ENCODE measurements at places on chromosomes 4 and X. TPM values are rescaled to one million over a fixed set of nuclear protein-coding genes. Genes with fewer than 3 reads are reported as not detected.

SMIM14 gene
- total RNA-seq: 53.8 TPM

SMIM31 gene
- not detected for total RNA-seq

CFAP99 gene
- total RNA-seq: not detected

OPRPN gene
- total RNA-seq: not detected

CT45A10 gene
- total RNA-seq: not detected

CCSER1 gene
- 7.4 TPM for total RNA-seq

DNA sequence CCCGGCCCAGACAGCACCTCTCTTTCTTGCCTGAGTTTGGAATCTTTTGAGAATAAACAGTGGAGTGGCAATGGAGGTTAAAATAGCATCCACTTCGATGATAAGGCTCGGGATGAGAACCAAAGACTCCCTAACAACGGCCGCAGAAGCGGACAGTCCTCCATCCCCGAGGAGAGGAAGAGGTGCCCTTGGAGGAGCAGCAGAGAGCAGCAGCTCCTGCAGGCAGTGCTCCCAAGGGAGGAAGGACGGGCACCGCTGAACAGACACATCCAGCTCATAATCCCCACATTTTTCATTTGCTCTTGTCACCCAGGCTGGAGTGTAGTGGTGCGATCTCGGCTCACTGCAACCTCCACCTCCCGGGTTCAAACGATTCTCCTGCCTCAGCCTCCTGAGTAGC lies 61.3 kb downstream of the DCTD start:
- no peak for DNase-seq

DNA sequence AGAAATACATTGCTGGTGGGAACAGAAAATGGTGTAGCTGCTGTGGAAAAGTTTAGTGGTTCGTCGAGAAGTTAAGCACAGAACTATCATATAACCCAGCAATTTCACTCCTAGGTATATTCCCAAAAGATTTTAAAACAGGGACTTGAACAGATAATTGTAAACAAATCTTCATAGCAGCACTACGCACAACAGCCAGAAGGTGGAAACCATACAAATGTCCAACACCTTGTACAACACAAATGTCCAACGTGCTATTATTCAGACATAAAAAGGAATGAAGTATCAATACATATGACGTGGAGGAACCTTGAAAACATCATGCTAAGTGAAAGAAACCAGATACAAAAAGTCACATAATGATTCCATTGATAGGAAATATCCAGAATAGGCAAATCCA lies 37.9 kb downstream of the CUL4B start:
- DNase-seq: no peak

GRCh38 chr4:74499986-74500781 lies 55.2 kb downstream of the AREG start:
- DNase-seq: no peak

CXCL6 gene
- not detected for total RNA-seq

GRCh38 chr4:151599863-151600262 lies 160.9 kb downstream of the GATB start:
- no peak for DNase-seq

DNA sequence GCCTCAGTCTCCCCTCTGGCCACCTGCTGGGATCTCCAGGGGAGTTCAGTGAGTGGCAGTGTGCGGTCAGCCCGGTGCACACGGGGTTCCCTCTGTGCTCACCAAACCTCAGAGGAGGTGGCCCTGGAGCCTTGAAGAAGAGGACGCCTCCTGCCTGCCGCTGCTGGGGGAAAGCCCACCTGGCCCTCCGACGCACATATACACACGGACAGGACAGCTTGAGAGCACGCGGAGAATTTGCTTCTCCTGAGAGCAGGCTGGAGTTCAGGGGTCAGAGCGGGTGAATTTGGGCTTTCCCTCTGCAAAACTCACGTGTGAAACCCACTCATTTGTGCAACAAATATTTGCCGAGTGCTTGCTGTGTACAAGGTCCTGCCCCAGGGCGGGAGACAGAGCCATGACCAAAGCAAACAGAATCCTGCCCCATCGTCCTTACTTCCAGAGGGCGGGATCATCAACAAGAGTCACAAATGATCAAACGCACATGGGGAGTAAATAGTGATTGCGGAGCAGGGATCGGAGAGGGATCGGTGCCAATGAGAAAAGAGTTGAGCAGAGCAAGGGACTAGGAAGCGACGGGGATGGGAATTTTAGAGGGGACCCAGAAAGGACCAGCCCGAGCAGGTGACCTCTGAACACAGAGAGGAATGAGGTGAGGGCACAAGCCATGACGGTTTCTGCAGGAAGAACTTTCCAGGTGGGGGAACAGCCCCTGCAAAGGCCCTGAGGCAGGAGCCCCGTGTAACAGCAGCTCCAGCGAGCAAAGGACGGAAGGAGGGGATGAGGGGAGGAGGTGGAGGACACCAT lies 17.6 kb downstream of the BLOC1S4 start:
- DNase-seq: no peak

DNA sequence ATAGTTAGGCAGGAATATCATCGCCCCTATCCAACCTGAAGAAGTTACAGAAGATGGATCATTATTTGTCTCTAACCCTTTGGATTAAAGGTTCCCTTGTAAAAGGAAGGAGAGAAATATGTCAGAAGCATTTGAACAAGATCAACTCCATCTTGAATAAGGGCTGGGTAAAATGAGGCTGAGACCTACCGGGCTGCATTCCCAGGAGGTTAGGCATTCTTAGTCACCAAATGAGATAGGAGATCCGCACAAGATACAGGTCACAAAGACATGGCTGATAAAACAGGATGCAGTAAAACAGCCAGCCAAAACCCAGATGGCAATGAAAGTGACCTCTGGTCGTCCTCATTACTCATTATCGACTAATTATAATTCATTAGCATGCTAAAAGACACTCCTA lies 148.9 kb downstream of the GALNTL6 start:
- no peak for DNase-seq

DNA sequence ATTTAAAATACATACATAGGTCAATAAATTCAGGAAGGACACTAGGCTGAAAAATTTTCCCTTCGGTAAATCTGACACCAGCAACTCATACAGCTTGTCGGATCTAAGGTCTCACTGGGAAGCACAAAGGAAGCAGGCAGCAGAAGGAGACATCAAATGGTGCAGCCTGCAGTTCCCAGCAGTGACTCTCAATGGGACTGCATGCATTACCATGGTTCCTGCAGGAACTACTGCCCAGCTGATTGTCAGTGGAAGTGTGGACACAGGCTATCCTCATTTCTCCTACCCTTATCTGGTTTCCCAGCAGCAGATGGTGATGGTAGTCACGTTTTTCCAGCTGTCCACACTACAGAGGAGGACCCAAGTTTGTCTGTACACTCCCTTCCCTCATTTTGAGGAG lies 113.3 kb downstream of the PPP1R2C start:
- DNase-seq: no peak

TMEM156 gene
- total RNA-seq: 1.2 TPM

PNCK gene
- total RNA-seq: 0.72 TPM

CISD2 gene
- 24.7 TPM for total RNA-seq

CT45A1 gene
- not detected for total RNA-seq

DNA sequence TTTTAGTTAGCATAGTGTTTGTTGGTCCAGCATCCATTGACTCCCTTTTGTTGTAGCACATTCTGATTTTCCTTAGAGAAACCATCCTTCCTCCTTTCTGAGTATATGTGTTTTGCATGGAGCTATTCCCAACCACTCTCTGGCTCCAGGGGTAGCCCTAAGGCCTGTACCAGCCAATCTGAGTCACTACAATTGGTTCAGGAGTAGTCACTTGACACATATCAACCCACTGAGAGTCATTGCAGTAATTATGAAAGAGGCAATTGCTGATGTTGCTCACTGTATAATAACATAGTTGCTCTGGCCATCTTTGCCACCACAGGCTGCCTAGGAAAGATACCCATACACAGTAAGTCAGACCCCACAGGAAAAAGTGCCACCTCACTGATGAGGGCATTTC lies 71.2 kb upstream of the GRID2 start:
- no peak for DNase-seq

DNA sequence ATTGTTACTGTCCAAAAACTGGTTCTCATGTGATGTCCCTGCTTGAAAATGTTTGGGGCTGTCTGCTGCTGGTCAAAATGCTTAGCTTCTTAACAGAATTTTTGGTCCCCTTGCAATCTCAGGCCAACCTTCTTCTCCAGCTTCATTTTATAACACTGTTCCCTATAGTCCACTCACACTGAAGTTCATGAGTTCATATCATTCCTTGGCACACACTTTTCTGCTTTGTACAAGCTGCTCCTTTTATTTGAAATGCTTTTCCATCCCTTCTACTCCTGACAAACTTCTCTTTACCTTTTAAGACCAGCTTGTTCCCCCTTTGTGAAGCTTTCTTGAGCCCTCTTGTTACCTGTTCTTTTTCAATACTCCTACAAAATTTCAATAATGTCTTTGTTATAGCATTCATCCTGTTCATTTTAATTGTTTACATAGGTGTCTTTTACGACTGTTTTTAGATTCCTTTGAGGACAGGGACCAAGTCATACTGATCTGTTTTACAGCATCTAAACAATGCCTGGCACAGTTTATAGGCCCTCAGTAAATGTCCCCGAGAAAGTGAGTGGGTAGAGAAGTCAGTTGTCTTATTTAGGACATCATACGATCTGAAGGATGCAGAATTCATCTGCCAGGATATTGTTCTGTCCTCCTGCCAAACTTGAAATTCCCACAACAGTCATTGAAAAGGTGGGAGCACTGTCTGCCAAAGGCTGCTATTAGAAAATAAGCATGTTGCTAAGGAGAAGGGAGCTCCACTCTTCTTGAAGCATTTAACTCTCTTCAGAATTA lies 134.4 kb upstream of the BMPR1B start:
- DNase-seq: no peak

DNA sequence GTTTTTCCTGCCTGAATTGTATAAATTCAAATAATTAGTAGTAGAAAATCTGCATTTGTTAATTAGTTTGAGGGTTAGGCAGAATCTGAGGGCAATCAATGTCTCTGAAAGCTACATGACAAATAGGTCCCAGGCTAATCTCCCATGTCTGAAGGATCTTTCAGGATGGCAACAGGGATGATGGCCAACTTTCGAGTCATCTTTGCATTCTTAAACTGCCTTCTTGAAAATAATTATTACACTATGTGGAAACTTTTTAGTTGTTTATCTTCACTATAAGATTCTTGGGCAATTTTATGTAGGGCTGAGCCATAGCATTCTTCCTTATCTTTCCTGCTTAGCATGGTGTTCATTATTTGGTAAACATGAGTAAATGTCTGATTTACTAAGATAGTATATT lies 490.3 kb upstream of the EPHA5 start:
- no peak for DNase-seq

PPP4R3C gene
- not detected for total RNA-seq

GRCh38 chr4:5526080-5526846 lies 182.1 kb downstream of the EVC2 start:
- DNase-seq: no peak

MID1 gene
- 24.5 TPM for total RNA-seq

EDA gene
- total RNA-seq: 5.5 TPM

CHRDL1 gene
- 95.8 TPM for total RNA-seq

DNA sequence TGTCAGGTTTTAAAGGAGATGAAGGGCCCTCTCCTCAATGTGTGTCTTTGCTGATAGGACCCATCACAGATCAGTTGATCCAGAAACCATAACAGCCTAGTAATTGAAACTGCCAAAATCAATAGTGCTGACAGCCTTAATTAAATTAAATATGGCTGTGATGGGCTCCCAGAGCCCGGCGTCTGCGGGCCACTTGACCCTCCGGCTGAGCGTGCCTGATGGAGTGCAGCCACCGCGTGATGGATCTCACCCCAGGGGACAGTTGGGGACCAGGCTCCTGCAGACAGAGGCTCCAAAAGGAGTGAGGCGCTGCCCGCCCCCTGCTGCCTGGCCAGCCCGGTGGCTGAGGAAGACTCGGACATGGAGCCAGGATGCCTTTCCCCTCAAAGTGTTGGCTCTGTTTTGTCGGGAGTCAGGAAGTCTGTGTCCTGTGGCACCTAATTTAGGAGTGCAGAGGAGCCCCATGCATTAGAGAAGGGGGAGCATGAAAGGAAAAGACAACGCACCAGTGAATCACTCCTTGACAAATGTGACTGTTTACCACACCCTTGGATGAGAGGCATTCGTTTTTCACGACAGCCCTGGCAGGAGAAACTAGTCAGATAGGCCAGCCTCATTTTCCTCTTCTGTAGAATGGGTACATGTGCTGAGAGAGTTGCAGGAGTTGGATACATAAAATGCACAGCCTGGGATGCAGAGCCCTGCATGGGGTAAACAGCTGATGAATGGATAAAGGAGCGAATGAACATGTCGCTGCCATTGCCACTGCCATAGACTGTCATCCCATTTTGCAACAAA lies 40.9 kb upstream of the MSX1 start:
- no peak for DNase-seq

GPR143 gene
- 1.6 TPM for total RNA-seq

DNA sequence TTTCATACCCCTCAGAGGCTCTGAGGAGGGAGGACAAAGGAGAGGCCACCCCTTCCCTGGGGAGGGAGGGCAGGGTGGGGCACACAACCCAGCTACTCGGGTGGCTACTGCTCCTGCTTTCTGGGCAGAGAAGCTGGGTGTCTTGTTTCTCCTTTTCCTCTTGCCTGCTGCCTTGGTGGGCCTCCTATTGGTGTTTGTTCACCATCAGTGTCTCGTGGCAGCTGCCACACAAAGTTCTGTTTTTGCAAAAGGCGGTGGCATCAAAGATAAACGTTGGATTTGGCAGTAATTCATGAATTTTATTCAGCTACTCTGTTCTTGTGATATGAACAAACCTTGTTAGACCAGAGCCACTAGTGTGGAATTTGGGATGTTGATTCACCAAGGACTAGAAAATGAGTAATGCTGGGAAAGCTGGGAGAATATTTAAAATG lies 153.0 kb upstream of the SCML1 start:
- DNase-seq: no peak

GRCh38 chr4:153529646-153530045 lies 63.5 kb downstream of the TMEM131L start:
- DNase-seq: no peak

- no peak for DNase-seq
These were observed 315.7 kb downstream of the FBXW7 start for GRCh38 chr4:152220201-152220666.

- no peak for DNase-seq
These were observed 37.0 kb downstream of the NSG1 start for GRCh38 chr4:4423706-4424498.

CEP135 gene
- 6.8 TPM for total RNA-seq

GRCh38 chr4:83712890-83713289 lies 177.0 kb downstream of the GPAT3 start:
- DNase-seq: no peak

GRCh38 chr4:61200187-61200915 lies at the start of gene ADGRL3:
TSS of gene ADGRL3 (plus strand) at chr4:61200326.
- DNase-seq: no peak

- DNase-seq: no peak
These were observed 130.6 kb downstream of the UGT8 start for GRCh38 chr4:114729068-114729738.

GRCh38 chrX:13826770-13827169 lies 9.9 kb upstream of the GPM6B start:
- no peak for DNase-seq

- DNase-seq: peak; percentile 85
These were observed 4.3 kb downstream of the TSPYL2 start for GRCh38 chrX:53086464-53086863.

DNA sequence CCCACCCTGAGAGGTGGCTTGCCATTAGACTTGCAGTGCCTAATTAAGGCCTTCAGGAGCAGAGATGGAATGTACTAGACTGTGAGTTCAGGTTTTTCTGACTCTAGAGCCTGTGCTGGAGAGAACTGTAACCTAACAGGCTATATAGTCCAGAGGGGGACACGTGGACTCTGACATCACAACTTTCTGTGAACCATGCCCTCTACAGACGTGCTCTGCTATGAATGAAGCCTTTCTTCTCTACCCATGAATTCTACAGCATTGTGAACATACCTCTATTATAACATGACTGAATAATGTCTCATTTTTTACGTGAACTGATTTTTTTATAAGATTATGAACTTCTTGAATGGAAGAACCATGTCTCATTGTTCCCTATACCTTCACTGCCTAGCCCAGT lies 68.8 kb downstream of the EVC2 start:
- DNase-seq: no peak
